Right atrium auricular region (tissue), 2 donors: ENCODE measurements at places on chromosomes 12 and 14. TPM values are rescaled to one million over a fixed set of nuclear protein-coding genes. Genes with fewer than 3 reads are reported as not detected.

Gene SIX6
- total RNA-seq = not detected

Gene NDRG2
- total RNA-seq = 335 TPM

Gene SCN8A
- 0.24 TPM for total RNA-seq

Gene RASSF8
- total RNA-seq = 67.4 TPM

Gene C12orf60
- total RNA-seq = 1.1 TPM

Gene AKAP3
- total RNA-seq = 7.1 TPM

Gene ACOT6
- total RNA-seq = not detected

Gene GNS
- 106 TPM for total RNA-seq

Gene CYP46A1
- total RNA-seq = 1.4 TPM

Gene CLEC4C
- not detected for total RNA-seq

Gene SDS
- total RNA-seq = not detected

Gene PMCH
- not detected for total RNA-seq

Gene TRIAP1
- 9.2 TPM for total RNA-seq

Gene USP30
- 19.1 TPM for total RNA-seq

Gene PYGL
- 27.1 TPM for total RNA-seq

Gene MYH6
- total RNA-seq = 13,240 TPM

Gene LALBA
- not detected for total RNA-seq

Gene GARIN6
- total RNA-seq = not detected

Gene PDE3A
- 80.7 TPM for total RNA-seq

Gene RERG
- total RNA-seq = 12.4 TPM

Gene TNFAIP2
- total RNA-seq = 24.5 TPM
